ENCODE measurements at places on chromosomes 2 and 18.
A peak's percentile ranks its signal among the peaks of the same experiment; 100 is the strongest.

DNA sequence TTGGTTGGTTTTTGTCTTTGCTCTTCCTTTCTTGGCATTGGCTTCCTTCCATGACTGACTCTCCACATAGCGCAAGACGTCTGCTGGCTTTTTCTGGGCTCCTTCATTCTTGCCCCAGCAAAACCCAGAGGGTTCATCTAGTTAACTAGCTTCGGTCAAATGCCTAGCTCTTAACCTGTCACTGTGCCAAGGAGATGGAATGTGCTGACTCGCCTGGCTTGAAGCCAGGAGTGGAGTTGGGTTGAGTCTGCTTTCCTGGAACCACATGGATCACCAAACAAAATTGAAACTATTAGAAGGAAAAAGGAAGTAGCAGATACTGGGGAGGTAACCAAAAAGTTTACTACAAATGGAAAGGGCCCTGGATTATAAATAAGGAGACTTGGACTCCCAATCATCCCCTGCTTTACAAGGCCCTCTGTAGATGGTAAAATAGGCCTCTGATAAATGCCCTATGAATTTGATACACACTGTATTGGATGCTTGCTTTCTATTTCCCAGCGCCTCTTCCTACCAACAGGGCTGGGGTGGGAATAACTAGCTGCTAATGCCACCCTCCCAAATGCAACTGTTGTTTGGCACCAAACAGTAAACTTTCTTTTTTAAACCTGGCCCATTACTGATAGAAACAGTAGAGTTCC, 11.3 kb downstream of the MALT1 start:
- peak; percentile 17 for DNase-seq

DNA sequence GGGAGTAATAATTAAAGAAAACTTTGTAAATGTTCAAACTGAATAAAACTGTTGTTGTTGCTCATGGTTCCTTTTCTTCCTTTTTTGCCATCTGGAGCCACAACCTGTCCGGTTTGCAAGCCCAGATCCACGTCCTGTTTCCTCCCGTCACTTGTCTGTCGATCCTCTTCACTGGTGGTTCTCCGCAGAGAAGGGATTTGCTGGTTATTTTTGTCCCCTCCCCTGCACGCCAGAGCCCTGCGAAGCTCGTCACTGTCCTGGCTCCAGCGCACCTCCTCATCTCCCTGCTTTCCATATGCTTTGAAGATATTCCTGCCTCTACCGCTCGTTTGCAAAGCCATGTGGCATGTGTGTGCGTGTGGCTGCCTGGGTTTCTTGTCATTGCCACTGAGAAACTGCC, 461.4 kb downstream of the RNF144A start:
- DNase-seq, result no peak

GRCh38 chr18:45069546-45069945, 388.9 kb downstream of the SETBP1 start:
- DNase-seq, result no peak

DNA sequence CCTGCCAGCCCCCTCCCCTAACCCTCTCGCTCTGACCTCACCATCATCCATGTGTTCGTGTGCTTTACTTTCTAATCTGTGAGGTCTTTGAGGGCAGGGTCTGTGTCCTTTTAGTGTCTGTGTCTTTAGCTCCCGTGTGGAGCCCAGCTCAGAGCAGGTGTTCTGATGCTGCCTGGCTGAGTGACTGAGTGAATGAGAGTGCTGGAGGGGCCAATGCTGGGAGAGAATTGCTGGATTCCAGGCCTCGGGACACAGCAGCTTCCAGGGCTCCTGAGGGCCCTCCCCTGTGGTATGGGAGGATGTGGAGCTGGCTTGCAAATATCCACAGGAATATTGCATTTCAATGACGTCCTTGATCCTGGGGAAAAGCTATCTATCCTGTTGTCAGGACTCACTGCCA, 160.6 kb downstream of the ANKRD30B start:
- DNase-seq, result no peak

- no peak for DNase-seq
Measured at GRCh38 chr2:204673877-204674276, 128.6 kb downstream of the PARD3B start.

GRCh38 chr2:218885981-218886947, 5.6 kb downstream of the WNT10A start:
- DNase-seq, result no peak

DNA sequence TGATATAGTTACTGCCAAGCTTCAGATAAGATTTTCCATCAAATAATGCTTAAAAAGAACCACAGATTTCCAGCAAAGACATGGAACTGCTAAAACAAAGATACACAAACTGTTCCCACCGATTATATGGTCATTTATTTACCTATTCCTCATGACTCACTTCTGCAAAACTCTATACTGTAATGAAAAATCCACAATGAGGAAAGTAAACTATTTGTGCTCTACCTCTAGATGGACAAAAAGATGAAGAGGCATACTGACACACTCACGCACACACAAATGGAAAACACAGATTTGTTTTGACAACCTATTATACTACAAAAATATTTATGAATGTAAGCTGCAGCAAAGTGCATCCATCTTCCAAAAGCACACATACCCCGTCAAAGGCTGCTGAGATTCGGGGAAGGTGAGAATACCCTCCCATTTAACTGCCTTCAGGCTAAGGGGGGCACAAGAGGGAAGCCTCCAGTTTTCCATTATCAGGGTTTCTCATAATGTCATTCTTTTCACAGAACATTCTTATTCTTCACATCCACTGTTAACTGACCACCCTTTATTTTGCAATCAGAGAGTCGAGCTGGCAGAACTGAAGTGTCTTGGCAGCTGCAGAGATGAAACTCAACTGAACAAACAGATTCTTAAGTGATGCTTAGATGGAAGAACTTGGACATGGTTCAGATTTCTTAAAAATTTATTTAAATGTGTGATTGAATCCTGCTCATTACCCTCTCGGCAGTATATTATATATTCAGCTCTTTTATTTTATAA, 115.9 kb upstream of the TANK start:
- DNase-seq, result no peak

DNA sequence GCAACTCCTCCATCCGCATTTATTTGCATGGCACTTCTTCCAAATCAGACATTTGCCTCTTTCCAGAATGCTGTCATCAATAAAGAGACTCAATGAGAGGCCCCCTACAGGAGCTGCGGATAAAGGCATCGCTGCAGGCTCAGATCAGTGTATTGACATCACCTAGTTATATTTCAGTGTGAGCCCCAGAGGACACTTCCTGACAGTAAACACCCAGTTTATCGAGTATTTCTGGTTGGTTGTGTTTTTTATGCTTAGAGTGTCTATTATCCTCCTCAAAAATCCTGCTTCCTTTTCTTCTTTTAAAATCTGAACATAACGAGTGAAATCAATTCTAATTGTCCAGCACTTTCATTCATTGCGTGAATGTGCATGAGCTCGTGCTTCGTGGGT, 38.8 kb downstream of the NRP2 start:
- DNase-seq, result no peak

GRCh38 chr18:44715245-44715644, 34.6 kb downstream of the SETBP1 start:
- no peak for DNase-seq

- DNase-seq, result no peak
Measured at GRCh38 chr18:49708662-49709346, 104.5 kb downstream of the ACAA2 start.

DNA sequence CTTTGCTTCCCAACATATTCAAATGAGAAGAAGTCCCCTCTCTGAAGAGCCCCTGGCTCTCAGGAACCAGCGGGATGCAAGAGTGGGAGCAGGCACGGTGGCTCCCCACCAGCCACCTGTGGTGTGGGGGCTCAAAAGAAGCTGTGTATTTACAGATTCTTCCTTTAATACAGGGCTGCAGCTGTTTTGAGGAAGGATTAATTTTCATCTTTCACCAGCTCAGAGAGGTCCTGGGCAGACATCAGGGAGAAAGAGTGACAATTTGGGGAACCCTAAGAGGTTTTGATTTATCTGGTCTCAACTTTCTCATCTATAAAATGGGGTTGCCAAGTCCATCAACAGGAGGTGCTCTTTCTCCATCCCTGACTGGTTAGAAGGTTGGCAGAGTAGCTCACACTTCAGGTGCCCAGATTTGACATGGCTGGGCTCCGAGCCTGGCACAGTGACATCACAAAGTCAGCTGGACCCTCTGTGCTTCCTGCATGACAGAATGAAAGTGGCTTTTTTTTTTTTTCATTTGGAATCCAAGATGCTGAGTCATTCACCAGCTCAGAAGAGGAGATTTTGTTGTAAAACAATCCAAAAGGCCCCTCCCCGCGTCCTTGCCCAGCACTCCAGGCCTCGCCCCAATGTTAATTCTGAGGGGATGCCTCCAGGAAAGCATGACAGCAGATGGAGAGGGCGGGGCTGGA, 15.5 kb upstream of the SIX2 start:
- DNase-seq, result no peak

- no peak for DNase-seq
Measured at GRCh38 chr2:31404302-31404701, 10.2 kb downstream of the XDH start.

GRCh38 chr2:7073901-7074300, 156.7 kb downstream of the RNF144A start:
- DNase-seq, result no peak

- DNase-seq, result no peak
Measured at GRCh38 chr2:71410696-71411095, 42.7 kb upstream of the DYSF start.

Measured in DMS79 (cell line).